ENCODE measurements at places on chromosomes 7 and 10.
A peak's percentile ranks its signal among the peaks of the same experiment; 100 is the strongest.

- DNase-seq = no peak
These were observed 48.4 kb upstream of the GLI3 start for GRCh38 chr7:42285383-42285824.

- DNase-seq = peak; percentile 52
These were observed 7.1 kb downstream of the ZNF511 start for GRCh38 chr10:133315847-133316246.

- no peak for DNase-seq
These were observed 370.1 kb downstream of the RPS24 start for GRCh38 chr10:78403781-78404180.

GRCh38 chr10:46220187-46220586 is 66.6 kb upstream of the ANTXRL start:
- no peak for DNase-seq

DNA sequence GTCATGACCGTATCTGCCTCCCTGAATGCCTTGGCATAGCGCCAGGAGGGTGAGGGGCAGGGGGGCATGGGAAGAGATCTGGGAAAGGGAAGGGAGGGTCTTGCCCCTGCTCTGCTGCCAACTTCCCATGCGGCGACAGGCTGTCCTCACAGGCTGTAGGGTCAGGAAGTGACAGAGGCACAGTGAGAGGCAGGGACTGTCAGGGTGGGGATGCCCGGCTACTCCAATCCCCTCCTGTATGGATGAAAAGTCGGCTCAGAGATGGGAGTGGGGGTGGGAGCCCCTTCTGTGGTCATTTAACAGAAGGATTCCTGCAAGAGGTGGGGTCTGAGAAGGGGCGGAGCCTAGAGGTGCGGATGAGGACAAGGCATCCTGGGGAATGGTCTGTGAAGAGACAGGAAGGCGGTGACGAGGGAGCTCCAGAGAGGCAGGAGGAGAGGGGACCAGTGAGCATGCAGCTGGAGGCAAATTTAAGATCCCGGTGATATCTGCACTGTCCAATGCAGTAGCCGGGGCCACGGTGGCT is 20.8 kb upstream of the UNC5B start:
- DNase-seq = no peak

DNA sequence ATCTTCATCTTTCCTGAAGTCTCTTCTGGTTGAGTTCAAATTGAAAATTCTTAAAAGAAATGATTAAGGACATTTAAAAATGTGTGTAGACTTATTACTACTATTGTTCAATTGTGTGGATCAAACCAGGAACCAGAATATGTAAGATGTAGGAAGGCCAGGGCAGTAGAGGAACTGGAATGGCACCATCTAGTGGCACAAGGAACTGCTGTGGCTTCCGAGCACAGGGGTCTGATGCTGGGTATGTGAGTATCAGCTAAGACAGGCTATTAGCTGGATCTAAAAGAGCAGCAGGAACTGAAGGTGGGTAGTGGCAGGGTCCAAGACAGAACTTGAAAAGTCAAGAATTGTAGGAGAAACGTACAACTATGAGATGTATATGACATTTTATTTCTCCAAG is 247.3 kb downstream of the SEMA3A start:
- DNase-seq = peak; percentile 22

GRCh38 chr7:112103246-112103645 is 103.0 kb downstream of the DOCK4 start:
- no peak for DNase-seq

DNA sequence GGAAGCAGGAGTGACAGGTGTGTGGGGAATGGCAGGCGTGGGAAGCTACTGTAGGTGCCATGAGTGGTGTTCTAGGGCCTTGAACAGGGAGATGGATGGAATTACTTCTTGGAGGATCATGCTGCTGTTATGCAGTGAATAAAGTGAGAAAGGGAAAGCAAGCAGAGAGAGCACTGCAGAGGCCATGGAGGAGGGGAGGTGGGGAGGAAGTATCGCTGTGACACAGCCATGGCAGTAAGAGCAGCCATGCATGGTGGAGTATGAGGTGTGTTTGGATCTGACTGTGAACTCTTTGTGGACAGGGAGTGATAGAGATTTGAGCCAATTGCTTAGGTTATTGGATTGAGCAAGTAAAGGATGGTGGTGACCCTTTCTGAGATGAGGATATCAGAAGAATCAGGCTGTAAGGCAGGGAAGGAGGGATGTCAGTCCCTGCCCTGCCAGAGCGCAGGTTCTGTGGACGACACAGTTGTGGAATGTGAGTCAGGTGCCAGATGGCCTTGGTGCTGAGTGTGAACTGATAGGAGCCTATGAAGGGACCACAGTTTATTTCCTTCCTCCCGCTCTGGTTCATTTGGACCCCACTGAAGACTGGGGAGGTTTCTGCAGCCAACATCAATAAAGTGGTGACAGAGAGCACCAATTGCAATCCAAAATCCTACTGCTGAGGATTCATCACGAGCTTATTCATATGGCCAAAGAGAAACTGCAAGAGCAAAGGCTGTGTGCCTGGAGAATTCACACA is 105.5 kb upstream of the TMEM72 start:
- DNase-seq = no peak

GRCh38 chr7:149859369-149859768 is 14.4 kb upstream of the ATP6V0E2 start:
- no peak for DNase-seq

DNA sequence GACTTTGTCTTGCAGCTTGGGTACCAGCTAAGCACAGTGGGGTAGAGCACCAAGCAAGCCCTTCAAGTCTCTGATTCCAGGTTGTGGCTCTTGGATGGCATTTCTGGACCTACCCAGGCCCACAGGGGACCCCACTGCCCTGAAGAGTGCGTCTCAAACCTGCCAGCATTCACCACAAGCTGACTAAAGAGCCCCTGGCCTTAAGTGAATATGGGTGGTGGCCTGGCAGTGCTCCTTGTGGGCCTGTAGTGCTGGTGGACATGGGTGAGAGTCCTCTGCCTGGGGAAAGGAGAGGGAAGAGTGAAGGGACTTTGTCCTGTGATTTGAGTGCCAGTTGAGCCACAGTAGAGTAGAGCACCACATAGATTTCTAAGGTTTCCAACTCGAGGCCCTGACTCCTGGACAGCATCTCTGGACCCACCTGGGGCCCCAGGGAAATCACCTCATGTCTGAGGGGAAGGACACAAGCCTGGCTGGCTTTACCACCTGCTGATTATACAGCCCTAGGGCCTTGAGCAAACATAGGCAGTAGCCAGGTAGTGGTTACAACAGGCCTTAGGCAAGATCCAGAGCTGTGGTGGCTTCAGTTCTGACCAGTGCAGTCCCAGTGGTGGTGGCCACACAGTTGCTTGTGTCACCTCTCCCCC is 23.7 kb downstream of the GSDME start:
- DNase-seq = no peak

DNA sequence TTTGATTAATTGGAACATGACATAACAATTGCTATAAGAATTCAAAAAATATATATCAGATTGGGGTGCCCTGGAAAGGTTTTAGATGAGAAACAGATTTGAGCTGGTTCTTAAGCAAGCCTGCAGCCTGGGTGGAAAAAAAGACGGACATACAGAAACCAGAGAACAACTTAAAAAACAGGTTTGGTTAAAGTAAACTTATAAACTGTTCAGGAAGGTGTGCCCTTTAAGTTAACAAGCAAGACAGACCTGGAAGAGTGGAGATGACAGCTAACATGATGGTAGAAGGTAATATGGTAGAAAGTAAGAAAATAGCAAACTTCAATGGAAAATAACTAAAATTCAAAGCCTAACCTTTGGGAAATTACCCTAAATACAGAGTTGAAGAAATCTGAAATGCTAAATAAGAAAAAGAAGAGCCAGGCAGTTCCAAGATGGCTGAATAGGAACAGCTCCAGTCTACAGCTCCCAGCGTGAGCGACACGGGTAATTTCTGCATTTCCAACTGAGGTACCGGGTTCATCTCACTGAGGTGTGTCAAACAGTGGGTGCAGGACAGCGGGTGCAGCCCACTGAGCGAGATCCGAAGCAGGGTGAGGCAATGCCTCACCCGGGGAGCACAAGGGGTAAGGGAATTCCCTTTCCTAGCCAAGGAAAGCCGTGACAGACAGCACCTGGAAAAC is 52.2 kb downstream of the CADPS2 start:
- DNase-seq = no peak

DNA sequence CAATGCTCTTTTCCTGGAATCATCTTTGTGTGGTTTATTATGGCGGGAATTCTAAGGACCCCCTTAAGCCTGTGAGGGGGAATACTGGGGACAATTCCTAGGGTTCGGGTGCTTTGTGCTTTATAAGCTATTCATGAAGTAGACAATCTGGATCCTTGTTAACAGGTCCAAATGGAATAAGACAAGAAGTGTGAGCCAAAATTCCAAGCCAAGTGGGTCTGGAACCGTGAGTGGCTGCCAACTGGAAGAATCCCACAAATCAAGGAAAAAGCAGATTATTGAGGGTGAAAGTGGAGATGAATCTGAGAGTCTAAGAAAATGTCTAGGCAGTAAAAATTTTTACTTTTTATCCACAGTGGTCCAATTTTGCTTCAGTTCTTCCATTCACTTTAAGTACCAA is 136.8 kb downstream of the MDFIC start:
- DNase-seq = no peak

- DNase-seq = no peak
These were observed 41.2 kb upstream of the FGFR2 start for GRCh38 chr10:121639416-121639815.

All from cerebellar cortex (tissue), 1 donor.